Mesenteric fat pad (tissue), 1 donor: ENCODE measurements at places on chromosomes 1 and 21. TPM values are rescaled to one million over a fixed set of nuclear protein-coding genes. Genes with fewer than 3 reads are reported as not detected.

PRAMEF13 gene
- total RNA-seq: not detected

FCRLA gene
- total RNA-seq: not detected

CRP gene
- not detected for total RNA-seq

ETV3L gene
- not detected for total RNA-seq

RGSL1 gene
- not detected for total RNA-seq

NME7 gene
- 10.8 TPM for total RNA-seq

TNFRSF18 gene
- total RNA-seq: 0.80 TPM

VPS26C gene
- total RNA-seq: 48.5 TPM

HPCA gene
- not detected for total RNA-seq

HDGF gene
- 154 TPM for total RNA-seq

FCRL5 gene
- 0.13 TPM for total RNA-seq

FHAD1 gene
- total RNA-seq: 0.55 TPM

ANKRD34A gene
- total RNA-seq: 0.74 TPM

KRTAP11-1 gene
- not detected for total RNA-seq

TLR5 gene
- total RNA-seq: 10.5 TPM

SF3B4 gene
- total RNA-seq: 47.9 TPM

IQGAP3 gene
- 0.55 TPM for total RNA-seq

GUCA2B gene
- total RNA-seq: not detected

HEYL gene
- 9.4 TPM for total RNA-seq

AVPR1B gene
- not detected for total RNA-seq

- no peak for DNase-seq
Observed at GRCh38 chr21:32044205-32045180, 171.7 kb downstream of the HUNK start.

DNA sequence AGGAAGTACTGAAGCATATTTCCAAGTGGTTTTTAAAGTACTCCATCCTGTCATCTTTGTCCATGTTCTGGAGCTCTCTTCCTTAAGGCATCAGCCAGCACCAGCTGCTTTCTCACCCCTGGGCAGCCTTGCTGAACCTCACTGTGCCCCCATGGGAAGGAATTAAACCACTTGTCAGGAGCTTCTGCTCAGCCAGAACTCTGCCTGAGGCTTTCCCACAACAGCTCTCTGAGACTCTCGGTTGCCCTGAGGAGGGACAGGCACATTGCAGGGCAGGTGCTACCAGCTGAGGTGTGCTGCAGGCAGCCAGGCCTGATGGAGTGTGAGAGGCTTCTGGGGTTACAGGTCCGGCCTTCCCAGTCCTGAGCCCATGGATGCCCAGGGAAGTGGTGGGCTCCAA, 30.9 kb downstream of the FAM163A start:
- DNase-seq: no peak

GRCh38 chr1:70462611-70463010, 51.5 kb downstream of the CTH start:
- no peak for DNase-seq

- no peak for DNase-seq
Observed at GRCh38 chr1:94316836-94317789, 79.7 kb upstream of the ARHGAP29 start.

DNA sequence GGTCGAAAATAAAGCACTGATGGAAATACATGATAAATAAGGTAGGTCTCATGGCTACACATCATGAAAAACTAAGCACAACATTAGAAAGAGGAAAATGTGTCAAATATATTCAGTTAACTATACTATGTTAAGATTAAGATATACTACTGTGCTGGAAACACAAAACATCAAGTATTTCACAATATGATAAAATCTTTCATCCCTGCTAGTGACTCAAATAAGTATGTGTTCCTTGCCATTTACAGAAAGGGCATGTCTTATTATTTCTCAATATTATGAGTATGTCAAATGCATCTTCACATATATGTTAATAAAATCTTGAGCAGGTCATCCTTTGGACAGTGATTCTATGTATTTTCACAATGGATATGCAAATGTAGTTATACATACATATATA, 1260.1 kb upstream of the ADGRL2 start:
- no peak for DNase-seq

- no peak for DNase-seq
Observed at GRCh38 chr1:152071123-152071522, 17.7 kb downstream of the TCHHL1 start.

DNA sequence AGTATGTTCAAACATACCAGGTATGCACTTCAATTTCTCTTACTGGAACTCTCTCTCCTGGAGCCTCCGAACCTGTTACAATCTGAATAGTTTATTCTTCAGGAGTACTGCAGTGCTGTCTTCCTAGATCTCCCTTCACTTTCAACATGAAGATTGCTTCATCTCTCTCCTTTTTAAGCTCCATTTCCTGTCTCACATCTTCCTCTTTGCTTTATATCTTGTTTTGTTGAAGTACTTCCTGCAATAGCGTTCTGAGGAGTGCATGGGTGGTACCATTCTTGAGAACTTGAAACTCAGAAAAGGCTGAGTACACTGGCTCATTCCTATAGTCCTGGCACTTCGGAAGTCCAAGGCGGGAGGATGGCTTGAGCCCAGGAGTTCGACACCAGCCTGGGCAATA, 15.7 kb upstream of the C1orf146 start:
- no peak for DNase-seq

- no peak for DNase-seq
Observed at GRCh38 chr1:165639821-165640623, 9.0 kb downstream of the MGST3 start.

GRCh38 chr1:238331557-238331956, 440.8 kb upstream of the ZP4 start:
- DNase-seq: no peak

GRCh38 chr21:44965251-44966022, 25.6 kb downstream of the SLX9 start:
- no peak for DNase-seq

DNA sequence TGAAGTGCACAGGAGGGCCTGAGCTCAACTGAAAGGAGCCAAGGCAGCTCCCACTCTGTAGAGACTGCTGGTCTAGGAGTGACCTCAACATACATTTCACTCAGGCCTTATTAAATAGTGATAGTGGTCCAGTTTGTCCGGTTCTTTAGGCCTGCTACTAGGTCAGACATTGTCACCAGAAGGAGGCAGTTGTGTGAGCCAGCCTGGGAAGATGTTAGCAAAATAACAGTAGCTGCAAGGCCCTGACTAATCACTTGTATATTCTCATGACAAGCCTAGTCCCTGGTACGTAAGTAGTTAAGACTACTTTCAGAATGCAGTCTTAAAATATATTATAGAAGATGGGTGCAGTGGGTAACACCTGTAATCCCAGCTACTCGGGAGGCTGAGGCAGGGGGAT, 264.0 kb upstream of the CAMK1G start:
- no peak for DNase-seq

DNA sequence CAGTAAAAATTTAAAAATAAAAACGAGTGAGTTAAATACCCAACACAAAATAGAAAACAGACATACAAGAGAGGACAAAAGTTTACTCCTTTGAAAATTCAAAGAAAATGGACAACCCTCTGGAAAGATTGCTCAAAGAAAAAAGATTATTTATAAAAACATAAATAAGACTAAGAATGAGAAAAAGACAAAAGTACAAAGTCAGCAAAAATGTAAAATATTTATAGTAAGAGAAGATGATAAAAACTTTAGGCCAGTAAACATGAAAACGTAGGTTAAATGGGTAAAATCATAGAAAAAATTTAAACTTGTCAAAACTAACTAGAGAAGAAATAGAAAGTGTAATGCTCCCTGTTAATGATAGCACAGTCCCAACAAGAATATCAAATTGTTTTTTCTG, 31.9 kb upstream of the SLC45A1 start:
- no peak for DNase-seq

GRCh38 chr1:91559046-91559750, 58.5 kb downstream of the CDC7 start:
- DNase-seq: no peak

DNA sequence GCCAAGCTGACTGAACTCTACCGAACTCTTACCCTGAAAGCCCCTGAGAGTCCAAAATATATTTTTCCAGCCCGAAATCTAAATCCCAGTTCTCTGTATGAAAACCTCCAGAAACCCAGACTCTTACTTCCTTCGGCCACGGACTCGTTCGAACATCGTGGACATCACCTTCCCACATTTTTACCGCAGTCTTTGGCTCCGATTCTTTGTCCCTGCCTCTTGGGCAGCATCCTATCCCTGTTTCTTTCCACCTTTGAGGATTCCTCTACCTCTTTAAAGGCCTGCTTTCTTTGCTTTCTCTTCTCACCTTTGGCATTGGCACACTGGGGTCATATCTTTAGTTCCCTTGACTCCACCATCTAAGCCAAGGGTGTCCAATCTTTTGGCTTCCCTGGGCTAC, 932 bp upstream of the USP24 start:
- no peak for DNase-seq

- DNase-seq: no peak
Observed at GRCh38 chr21:26227130-26227529, 56.6 kb upstream of the APP start.

GRCh38 chr1:172537827-172538391, 5.0 kb downstream of the SUCO start:
- DNase-seq: no peak

GRCh38 chr1:91777630-91778300, 108.2 kb downstream of the TGFBR3 start:
- no peak for DNase-seq

DNA sequence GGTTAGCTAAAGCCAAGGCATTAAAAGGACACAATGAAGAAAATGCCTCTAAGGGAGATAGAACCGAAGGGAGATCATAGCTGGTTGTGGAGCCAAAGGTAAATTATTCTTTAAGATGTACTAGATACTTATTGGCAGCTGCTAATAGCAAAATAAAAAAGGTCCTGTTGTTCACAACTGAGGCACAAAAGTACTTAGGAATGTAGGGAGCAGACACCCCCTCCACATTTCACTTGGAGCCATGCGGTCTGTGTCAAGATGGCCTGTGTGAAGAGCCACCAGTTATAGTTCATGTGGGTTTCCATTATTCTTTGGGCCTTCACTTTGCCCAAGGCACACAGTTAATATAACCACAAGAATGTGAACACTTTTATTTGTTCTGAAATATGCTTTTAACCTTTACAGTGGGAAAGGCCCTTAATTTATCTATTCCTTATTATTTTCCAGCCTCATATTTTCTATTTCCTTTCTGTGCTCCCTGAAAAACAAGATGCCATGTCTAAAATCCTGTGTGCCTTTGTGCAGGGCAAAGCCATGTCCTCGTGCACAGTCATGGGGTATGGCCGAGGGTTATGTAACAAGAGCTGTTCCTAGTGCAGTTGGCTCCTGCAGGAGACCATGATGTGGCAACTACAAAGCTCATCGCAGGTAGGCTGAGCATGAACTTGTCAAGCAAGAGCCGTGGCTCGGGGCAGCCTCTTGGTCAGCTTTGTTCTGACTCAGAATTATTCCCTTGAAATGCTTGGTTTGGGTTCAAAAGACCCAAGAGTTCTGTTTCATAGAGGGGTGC, 16.2 kb upstream of the WDR26 start:
- DNase-seq: no peak

DNA sequence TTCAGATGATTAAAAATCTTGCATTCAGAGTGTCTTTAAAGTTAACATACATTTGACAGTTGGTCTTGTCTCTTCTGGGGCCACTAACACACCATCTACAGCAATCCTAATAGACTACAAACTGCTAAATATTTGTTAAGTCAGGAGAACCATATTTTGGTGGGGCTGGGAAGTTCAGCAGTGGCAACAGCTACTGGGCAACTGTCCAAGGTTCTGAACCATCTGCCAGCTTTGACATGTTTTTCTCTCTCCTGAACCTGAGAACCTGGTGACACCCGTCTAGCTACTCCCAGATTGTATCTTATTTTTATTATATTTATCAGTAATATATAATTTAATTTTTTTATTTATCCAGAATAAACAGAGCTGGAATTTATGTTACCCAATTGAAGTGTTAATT, 199.0 kb upstream of the DPYD start:
- no peak for DNase-seq

- no peak for DNase-seq
Observed at GRCh38 chr21:22710721-22711120, 1712.5 kb downstream of the NCAM2 start.

DNA sequence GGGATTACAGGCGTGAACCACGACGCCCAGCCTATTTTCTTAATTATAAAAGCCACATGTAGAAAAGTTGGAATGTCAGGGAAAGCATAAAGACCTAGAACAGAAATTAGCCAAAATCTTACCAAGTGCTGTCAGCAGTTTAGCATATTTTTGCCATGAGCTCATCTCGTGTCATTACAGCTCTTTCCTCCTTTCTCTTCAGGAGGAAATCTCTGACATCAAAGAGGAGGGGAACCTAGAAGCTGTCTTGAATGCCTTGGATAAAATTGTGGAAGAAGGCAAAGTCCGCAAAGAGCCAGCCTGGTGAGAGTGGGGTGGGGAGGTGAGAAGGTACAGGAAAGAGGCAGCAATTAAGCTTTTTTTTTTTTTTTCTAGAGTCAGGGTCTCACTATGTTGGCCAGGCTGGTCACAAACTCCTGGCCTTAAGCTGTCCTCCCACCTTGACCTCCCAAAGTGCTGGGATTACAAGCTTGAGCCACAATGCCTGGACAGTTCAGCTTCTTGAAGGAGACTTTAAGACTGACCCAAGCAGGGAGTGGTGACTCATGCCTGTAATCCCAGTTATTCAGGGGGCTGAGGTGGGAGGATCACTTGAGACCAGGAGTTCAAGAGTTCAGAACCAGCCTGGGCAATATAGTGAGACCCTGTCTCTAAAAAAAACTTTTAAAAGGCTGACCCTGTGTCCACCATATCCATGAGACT, 8.4 kb upstream of the BGLAP start:
- DNase-seq: no peak

- no peak for DNase-seq
Observed at GRCh38 chr1:26434161-26434752, 2.1 kb downstream of the DHDDS start.

DNA sequence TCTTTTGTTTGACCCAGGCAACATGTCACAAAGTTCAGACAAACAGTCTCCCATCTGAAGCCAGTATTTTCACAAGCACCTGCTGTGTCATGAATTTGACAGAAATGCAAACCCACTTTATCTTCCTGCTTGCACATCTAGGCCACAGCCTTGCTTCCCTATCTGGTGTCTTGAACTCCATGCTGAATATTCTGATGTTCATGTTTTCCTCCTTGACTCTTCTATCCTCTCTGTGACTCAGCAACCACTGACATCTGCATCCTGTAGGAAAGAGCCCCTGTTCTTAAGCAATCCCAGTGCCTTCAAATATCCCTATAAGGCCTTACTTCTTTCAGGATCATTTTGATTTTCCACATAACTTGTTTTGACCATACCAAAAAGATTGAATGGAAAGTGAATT, 6.5 kb downstream of the CD55 start:
- no peak for DNase-seq

DNA sequence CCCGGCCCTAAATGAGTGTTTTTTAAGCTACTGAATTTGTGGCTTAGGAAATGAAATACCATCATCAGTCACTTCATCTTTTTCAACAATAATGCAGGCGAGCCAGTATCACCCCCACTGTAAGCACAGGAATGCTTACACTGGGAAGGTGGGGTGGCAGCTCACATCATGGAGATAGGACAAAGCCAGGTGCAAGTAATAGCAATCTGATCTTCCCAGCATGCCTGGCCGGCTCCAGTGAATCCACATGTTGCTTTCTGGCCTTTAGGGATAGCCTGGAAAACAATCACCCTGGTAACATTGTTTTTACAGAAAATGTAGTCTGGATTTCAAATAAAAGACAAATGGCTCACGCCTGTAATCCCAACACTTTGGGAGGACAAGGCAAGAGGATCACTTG, 140.9 kb upstream of the SOD1 start:
- no peak for DNase-seq

- no peak for DNase-seq
Observed at GRCh38 chr1:91777196-91777595, 108.8 kb downstream of the TGFBR3 start.

GRCh38 chr1:168271636-168272035, 9.0 kb upstream of the TBX19 start:
- DNase-seq: no peak

GRCh38 chr1:4144349-4144971, 244.4 kb upstream of the C1orf174 start:
- no peak for DNase-seq
